ENCODE measurements at places on chromosomes 2 and 18.
A peak's percentile ranks its signal among the peaks of the same experiment; 100 is the strongest.

DNA sequence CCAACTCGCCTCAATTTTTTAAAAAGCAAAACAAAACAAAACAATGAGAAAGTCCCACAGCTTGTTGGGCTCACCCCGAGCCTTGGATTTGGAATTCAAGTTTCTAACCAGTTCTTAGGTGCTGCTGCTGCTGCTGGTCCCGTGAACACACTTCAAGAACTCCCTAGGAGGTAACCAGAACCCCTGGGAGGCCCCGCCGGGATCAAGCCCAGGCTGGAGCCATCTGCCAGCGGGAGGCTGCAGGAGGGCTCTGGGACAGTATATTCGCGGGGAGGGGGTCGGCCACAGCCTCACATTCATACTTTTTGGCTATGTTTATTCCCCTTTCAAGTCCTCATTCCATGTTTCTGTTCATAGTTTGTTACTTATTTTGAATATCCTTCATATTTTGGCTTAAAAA is 223.4 kb downstream of the TFCP2L1 start:
- no peak for DNase-seq

DNA sequence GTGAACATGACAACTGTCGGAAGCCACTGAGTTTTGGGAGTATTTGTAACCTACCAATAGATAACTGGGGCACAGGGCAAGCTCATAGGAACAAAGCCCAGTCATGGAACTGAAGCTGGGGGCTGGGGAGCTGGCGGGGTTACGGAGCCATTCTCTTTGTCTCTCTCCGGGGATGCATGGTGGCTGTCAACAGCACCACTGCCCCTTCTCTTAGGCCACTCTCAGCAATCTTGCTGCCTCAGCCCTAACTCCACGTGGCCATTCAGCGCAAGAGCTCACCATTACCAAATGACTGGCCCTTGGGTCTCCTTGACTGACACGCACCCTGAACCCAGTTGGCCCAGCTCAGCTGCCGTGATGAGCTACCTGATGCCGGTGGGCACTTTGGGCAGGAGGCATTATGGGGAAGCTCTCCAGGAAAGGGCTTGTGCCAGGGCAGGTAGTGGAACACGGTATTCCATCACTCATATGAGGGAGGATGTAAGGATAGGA is 33.6 kb upstream of the ODC1 start:
- DNase-seq = no peak

- DNase-seq = no peak
Measured at GRCh38 chr2:238956676-238957075, 108.8 kb downstream of the TWIST2 start.

GRCh38 chr2:204177977-204178522 is 241.5 kb downstream of the ICOS start:
- DNase-seq = peak; percentile 37

DNA sequence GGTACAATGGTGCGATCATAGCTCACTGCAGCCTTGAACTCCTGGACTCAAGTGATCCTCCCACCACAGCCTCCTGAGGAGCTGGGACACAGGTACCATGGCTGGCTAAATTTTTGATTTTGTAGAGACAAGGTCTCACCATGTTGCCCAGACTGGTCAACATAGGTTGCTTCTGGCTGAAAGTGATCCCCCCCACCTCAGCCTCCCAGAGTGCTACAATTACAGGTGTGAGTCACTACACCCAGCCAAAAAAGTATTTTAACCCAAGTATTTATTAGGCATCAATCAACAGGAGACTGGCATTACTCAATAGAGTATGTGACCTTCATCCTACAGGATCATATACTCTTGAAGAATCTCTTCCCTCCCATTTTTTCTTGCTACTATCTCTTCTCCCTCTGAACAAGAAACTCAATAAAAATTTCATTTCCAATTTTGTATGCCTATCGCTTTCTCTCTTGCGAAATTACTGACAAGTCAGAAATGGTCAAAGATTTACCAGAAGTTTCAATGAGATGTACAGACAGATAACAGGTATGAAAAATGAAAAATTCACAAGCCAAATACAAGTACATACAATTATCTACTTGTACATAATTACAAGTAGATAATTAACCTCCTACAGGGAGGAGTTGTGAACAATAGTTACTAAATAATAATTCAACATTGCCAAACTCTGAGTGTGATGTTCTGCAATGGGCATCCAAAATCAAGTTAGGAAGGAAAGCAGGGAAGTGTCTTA is 34.9 kb upstream of the CCNT2 start:
- no peak for DNase-seq

DNA sequence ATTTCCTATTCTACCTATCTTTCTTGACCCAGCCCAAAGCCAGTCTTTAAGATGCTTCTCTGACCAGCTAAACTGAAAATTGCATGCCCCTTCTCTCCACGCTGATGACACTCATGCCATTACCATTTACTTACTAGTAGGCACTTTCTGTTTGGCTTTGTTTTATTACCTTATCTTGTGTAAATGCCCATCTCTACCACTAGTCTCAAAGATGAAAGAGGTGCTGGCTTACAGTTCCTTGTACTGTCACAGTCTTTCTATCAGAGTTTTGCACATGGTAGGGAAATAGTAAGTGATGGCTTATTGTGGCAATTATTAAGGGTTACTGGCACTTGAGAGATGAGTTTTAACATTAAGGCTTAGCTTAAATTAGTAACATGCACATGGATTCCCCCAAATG is 352.1 kb downstream of the RBM43 start:
- no peak for DNase-seq

DNA sequence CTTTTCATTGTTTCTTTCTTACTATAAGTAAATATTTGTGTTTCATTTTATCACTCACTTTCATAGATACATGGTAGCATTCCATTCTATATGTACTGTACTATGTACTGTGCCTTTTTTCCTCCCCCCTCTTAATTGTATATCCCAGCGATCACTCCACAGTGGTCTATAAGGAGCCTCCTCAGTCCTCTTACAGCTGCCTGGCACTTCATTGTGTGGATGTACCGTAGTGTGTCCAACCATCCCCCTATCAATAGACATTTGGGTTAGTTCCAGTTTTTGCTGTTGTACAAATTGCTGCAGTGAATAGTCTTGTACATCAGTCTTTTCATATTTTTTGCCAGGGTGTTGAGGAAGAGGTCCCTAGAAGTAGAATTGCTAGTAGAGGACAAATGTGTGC is 21.4 kb upstream of the DRC1 start:
- DNase-seq = no peak

GRCh38 chr2:242060212-242060835 is 190.8 kb downstream of the RTP5 start:
- DNase-seq = no peak

All from stimulated activated CD8-positive, alpha-beta memory T cell treated with anti-CD3 and anti-CD28 coated beads, Interleukin-12 subunit alpha, Interleukin-12 subunit beta, amount 100 ng/mL, for 4 hours (primary cell).